ENCODE measurements at places on chromosomes 4 and X.
A peak's percentile ranks its signal among the peaks of the same experiment; 100 is the strongest.

GRCh38 chr4:89572224-89572858, 264.6 kb downstream of the SNCA start:
- DNase-seq, result no peak

DNA sequence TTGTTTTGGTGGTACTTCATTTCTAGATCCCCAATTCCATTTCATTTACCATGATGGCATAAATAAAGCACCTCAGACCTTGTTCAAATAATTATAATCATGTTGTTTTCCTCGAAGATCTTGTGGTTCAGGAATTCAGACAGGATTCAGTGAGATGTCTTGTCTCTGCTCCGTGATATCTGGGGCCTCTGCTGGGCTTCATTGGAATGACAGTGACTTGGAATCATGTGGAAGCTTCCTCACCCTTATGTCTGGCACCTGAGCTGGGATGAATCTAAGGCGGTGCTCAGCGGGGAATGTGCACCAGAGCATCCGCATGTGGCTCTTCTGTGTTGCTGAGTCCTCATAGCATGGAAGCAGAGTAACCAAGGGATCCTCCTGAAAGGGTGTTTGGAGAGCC, 132.2 kb downstream of the VEGFC start:
- no peak for DNase-seq

- no peak for DNase-seq
Measured at GRCh38 chr4:113809311-113809710, 47.8 kb upstream of the CAMK2D start.

GRCh38 chrX:45166781-45167180, 33.9 kb downstream of the DIPK2B start:
- DNase-seq, result no peak

DNA sequence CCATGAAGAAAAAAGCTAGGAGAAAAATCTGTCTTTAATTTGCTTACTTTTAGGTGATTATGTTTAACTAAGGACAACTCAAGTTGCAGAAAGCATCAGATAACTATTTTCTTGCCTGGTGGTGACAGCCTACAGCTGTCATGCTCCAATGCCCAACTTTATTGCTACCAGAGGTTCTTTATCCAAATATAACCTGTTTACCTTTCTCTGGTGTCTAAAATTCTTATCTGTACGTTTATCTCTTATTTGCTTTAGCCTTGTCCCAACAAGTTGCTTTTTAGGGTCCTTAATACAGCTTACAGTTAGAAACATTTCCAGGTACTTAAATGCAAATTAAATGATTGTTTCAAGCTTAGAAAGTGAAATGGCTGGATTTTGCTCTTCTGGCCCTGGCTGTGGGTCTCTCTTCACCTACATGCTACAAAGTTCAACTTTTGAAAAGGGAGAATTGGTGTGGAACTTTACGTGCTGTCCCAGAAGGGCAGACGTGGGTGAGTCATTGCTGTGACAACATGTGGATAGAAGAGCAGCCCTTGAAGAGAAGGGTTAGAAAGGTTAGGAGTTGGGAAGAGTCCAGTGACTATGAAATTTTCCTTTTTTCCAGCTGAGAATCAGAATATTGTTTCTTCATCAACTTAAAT, 60.7 kb downstream of the HPGD start:
- no peak for DNase-seq

DNA sequence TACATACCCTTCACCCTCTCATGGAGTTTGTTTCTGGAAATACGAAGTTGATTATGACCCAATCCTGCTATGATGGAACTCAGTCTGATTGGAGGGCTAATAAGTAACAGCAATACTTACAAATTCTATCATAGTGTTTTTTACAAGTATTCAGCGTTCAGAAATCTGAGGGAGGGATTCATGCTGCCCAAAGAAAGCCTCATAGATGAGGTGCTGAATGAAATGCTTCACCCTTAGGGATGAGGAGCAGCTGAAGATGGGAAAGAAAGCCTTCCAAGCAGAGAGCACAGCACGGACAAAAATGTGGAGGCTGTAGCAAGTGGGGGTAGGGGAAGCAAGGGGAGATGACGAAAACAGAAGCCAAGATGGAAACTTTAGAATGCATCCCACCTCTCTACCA, 27.9 kb upstream of the TBC1D1 start:
- DNase-seq, result no peak

DNA sequence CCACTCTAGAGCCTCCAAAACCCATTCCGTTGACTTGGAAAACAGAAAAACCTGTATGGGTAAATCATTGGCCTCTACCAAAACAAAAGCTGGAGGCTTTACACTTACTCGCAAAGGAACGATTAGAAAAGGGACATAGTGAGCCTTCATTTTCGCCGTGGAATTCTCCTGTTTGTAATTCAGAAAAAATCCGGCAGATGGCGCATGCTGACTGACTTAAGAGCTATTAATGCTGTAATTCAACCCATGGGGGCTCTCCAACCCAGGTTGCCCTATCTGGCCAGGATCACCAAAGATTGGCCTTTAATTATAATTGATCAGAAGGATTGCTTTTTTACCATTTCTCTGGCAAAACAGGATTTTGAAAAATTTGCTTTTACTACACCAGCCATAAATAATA, 60.8 kb downstream of the ZNF732 start:
- DNase-seq, result peak; percentile 3

DNA sequence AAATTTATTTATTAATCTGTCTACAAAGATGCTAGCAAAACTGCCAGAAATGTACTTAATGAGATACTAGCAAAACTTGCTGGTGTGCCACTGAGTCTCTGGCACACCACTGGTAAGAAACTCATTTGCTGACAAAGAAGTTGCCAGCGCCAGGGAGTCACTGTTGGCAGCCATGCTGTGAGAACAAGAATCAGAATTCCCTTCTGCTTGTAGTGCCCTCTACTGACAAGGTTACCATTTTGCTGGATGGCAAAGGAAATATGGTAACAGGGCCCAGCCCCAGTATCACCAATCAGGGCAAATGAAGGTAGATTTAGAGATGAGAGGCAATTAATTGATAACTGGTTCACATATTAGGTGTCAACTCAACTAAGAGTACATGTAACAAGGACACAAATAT, 750.1 kb upstream of the ADGRL3 start:
- DNase-seq, result no peak

DNA sequence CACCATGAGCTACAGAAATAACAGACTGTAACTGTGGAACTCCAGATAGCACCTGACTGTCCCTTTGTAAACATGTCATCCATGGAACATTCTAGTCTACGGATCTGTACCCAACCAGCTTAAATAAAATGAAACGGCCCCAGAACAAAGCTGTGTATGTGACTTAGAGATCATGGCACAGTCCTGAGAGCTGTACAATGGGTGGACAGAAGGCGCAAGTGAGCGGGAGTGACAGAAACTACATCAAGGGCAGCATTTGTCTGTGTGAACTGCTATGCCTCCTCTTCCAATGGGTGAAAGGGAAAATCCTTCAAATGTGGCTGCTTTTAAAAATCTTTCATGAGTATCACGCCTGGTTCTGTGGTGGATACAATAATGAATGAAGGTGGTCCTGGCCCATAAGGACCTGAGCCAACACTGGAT, 72.5 kb downstream of the FAT1 start:
- no peak for DNase-seq

DNA sequence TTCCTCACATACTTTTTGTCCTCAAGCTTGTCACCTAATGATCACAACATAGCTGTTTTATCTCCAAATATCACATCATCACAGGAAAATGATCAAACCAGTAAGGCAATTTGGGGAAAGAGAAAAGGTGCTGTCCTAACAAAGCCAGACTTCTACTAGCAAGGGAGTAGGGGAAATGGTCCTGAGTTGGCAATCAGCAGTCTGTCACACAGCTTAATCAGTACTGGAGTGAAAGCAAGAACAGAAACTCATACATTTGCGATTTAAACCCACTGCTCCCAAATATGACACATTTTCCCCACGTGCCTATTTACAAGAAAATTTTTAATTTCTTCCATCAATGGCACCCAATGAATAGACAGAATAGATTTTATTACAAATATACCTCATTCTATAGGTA, 546.8 kb upstream of the FMR1 start:
- no peak for DNase-seq

GRCh38 chr4:46870411-46870810, 38.6 kb downstream of the COX7B2 start:
- no peak for DNase-seq

GRCh38 chr4:187826725-187827124, 168.8 kb upstream of the ZFP42 start:
- DNase-seq, result no peak

- no peak for DNase-seq
Measured at GRCh38 chr4:7654550-7655445, 220.1 kb upstream of the PSAPL1 start.
